ENCODE measurements at places on chromosomes 13 and 19. TPM values are rescaled to one million over a fixed set of nuclear protein-coding genes. Genes with fewer than 3 reads are reported as not detected.

Gene NCAN
- not detected for total RNA-seq

Gene DHDH
- not detected for total RNA-seq

Gene TPTE2
- total RNA-seq: not detected

Gene SELENOW
- 710 TPM for total RNA-seq

DNA sequence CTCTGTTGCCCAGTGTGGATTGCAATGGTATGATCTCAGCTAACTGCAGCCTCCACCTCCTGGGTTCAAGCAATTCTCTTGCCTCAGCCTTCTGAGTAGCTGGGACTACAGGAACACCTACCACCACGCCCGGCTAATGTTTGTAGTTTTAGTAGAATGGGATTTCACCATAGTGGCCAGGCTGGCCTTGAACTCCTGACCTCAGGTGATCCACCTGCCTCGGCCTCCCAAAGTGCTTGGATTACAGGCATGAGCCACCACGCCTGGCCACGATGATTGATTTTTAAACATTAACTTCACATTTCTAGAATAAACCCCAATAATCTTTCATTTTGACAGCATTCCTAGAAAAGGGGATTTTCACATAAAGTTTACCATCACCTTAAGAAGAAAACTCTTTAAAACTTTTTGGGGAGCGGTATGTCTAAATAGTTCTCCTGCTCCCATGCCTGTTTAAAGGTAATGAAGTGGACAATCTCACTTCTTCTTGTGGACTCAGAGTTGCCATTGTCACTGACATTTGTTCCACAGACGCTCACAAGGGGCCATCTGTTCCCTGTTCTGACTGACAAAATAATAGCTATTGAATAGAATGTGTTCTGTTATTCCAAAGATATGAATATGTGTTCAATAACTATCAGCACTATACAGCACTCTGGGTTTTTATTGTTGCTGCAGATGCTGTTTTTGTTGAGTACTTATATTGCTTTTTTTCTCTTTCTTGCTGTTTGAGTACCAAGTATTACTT is 66.1 kb upstream of the C1QTNF9B start:
- H3K4me1 ChIP-seq: no peaks in the 10 kb centered on the region
- no peaks in the 10 kb centered on the region for H3K36me3 ChIP-seq
- no peak overlapping the region for H3K27ac ChIP-seq
- no peak for DNase-seq

DNA sequence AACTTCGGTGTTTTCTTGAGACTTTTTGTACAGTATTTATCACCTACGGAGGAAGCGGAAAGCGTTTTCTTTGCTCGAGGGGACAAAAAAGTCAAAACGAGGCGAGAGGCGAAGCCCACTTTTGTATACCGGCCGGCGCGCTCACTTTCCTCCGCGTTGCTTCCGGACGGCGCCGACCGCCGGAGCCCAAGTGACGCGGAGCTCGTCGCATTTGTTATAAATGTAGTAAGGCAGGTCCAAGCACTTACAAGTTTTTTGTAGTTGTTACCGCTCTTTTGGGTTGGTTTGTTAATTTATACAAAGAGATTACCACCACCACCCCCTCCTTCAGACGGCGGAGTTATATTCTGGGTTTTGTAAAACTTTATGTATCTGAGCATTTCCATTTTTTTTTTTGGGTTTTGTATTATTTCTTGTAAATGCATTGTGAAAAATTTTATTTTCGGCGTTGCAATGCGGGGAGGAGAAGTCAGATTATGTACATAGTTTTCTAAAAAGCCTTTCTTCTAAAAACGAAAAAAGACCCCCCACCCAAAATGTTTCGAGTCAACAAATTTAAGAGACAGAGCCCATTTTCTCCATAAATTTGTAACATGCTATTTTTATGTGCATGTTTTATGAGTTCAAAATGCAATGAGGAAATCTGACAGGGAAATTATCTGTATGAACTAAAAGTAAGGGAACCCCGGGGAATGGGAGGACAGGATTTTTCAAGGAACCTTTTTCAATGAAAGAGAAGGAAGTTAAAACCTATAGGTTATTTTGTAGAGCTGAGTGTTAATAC is 2.3 kb downstream of the SOX1 start:
- no peak overlapping the region for H3K4me3 ChIP-seq
- no peak for DNase-seq
- no peaks in the 10 kb centered on the region for H3K4me1 ChIP-seq
- H3K27ac ChIP-seq: no peak overlapping the region
- H3K27me3 ChIP-seq: no peaks in the 10 kb centered on the region

- H3K27ac ChIP-seq: peak overlapping the region; percentile 69
- no peaks in the 10 kb centered on the region for H3K27me3 ChIP-seq
- no peak for DNase-seq
- no peak overlapping the region for H3K4me3 ChIP-seq
- no peaks in the 10 kb centered on the region for H3K36me3 ChIP-seq
Observed at GRCh38 chr13:41678249-41678648, 220.9 kb downstream of the RGCC start.

DNA sequence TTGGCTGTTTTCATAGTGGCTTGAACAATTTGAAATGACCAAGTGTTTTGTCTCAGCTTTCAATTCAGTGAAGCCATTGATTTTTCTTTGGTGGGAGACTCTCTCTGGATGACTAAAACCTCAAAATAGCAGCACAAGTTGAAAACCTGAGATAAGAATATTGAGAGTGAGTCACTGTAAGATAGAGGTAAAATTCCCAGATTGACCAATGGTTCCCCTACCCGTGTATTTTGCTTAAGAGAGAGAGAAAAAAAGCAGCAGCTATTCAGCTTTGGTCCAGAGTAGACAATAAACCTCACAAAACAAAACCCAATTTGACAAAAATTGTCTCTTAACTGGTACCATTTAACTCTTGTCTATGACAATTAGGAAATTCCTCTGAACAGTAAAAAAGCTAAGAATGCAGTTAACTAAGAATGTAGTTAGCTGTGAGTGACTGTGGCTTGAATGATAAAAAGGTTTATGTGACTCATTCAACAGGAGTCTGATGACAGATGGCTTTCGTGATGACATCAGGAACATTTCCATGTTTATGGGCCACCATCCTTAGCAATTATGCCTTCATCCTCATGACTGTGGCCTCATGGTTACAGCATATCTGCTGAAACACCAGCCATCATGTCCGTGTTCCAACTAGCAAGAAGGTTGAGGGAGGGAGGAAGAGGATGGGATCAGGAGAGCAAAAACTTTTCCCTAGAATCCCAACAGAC is 356.9 kb downstream of the NDFIP2 start:
- H3K36me3 ChIP-seq: no peaks in the 10 kb centered on the region
- no peaks in the 10 kb centered on the region for H3K27me3 ChIP-seq
- H3K27ac ChIP-seq: no peak overlapping the region
- DNase-seq: no peak
- no peaks in the 10 kb centered on the region for H3K4me1 ChIP-seq
- no peak overlapping the region for H3K4me3 ChIP-seq

DNA sequence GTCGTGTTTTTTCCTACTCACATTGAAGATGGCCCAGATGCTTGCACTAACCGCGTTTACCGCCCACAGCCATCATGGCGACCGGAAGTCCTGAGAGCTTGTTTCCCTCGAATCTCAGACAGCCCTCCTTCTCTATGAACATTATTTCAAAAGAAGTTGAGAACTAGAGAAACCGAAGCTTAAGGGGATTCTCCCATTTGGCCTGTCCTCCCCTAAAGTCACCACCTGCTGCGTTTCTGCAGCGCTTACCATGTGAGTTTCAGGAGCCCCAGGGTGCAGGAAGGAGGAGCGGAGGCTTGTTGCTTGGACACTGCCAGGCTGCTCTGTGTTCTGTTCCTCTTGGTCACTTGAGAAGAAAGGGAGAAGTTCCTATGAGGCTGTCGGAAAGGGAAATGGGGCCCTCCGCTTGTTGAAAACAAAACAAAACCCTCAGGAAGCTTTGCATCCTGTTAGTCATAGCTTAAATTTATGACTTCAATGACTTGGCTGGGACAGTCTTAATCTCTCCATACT is 6.2 kb downstream of the CARD8 start:
- peak overlapping the region; percentile 15 for H3K4me3 ChIP-seq
- peak overlapping the region; percentile 75 for H3K27ac ChIP-seq
- peaks cover 4% of the 10 kb centered on the region for H3K4me1 ChIP-seq
- DNase-seq: peak; percentile 49
- H3K36me3 ChIP-seq: no peaks in the 10 kb centered on the region

DNA sequence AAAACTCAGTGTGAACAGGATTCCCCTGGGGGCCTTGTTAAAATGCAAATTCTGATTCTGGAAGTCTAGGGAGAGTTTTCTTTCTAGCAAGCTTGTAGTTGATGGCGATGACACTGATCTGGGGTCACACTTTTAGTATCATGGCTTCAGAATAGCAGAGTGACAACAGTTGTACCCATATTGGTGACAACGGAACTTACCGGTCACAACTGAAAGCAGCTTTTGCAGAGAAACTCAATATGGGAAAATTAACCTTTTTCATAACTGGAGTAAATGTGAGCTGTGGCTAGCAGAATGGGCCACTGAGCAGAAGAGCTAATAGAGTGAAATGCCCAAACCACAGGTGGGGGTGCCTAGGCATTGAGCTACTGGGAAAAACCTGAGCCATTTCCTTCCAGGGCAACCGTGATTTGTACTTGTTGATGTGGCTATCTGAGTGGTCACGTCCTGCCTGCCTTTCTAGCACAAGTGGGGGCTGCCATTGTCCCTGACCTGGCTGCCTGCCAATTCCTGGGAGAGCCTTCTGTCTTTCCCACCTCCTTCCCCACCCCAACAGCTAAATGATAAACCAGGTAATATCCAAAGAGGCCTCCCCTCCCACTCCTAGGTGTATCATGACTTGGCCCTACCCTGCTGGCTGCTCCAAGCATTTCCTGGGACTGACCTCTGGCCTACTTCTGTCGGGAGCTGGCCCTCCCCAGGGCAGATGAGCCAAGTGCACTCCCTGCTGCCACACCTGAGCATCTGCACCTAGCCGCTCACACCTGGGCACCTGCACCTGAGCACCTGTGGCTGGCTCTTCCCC is 1.7 kb upstream of the SLC10A2 start:
- no peaks in the 10 kb centered on the region for H3K4me1 ChIP-seq
- H3K27me3 ChIP-seq: no peaks in the 10 kb centered on the region
- DNase-seq: no peak

DNA sequence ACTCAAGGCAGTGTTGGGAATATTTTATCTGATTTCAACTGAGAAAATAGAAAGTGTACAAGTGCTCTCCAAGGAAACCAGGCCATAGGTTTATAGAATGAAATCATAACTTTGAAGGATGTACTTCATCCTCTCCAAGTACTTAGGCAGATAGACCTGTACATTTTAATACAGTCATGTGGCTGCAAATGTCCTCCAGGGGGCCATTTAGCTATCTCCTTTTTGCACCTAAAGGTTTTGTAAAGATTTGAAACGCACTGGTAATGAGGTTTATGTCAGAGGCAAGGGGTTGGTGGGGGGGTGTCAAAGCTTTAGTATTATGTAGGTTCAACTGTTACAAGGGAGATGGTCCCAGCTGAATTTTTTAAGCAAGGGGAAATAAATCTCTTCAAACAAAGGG is 364.4 kb downstream of the DCT start:
- H3K36me3 ChIP-seq: no peaks in the 10 kb centered on the region
- no peaks in the 10 kb centered on the region for H3K27me3 ChIP-seq
- H3K27ac ChIP-seq: no peak overlapping the region
- no peaks in the 10 kb centered on the region for H3K4me1 ChIP-seq
- no peak overlapping the region for H3K4me3 ChIP-seq
- no peak for DNase-seq

GRCh38 chr19:14775869-14776586 is 2.3 kb downstream of the ADGRE2 start:
- H3K4me3 ChIP-seq: no peak overlapping the region
- no peaks in the 10 kb centered on the region for H3K4me1 ChIP-seq
- H3K36me3 ChIP-seq: no peaks in the 10 kb centered on the region
- no peaks in the 10 kb centered on the region for H3K27me3 ChIP-seq
- H3K27ac ChIP-seq: no peak overlapping the region

- H3K27ac ChIP-seq: no peak overlapping the region
- H3K4me1 ChIP-seq: no peaks in the 10 kb centered on the region
- no peak overlapping the region for H3K4me3 ChIP-seq
Observed at GRCh38 chr13:102869948-102870676, 24.3 kb downstream of the ERCC5 start.

- H3K27ac ChIP-seq: no peak overlapping the region
- H3K36me3 ChIP-seq: no peaks in the 10 kb centered on the region
- no peaks in the 10 kb centered on the region for H3K27me3 ChIP-seq
- DNase-seq: no peak
- no peak overlapping the region for H3K4me3 ChIP-seq
Observed at GRCh38 chr13:98619556-98619955, 42.6 kb upstream of the STK24 start.

- no peaks in the 10 kb centered on the region for H3K4me1 ChIP-seq
- DNase-seq: no peak
- H3K36me3 ChIP-seq: no peaks in the 10 kb centered on the region
- peak overlapping the region; percentile 8 for H3K4me3 ChIP-seq
- H3K27ac ChIP-seq: no peak overlapping the region
- H3K27me3 ChIP-seq: no peaks in the 10 kb centered on the region
Observed at GRCh38 chr19:23415561-23416191, 20.4 kb upstream of the ZNF91 start.

GRCh38 chr13:21018220-21018619 is 43.2 kb downstream of the LATS2 start:
- no peak for DNase-seq
- H3K27ac ChIP-seq: peak overlapping the region; percentile 12
- H3K36me3 ChIP-seq: no peaks in the 10 kb centered on the region
- no peaks in the 10 kb centered on the region for H3K27me3 ChIP-seq
